Body of pancreas (tissue), 4 donors: ENCODE measurements at places on chromosomes 3 and 15. TPM values are rescaled to one million over a fixed set of nuclear protein-coding genes. Genes with fewer than 3 reads are reported as not detected.
A peak's percentile ranks its signal among the peaks of the same experiment; 100 is the strongest.

GRCh38 chr3:139122612-139123011, 77.9 kb upstream of the PRR23C start:
- DNase-seq = no peak

DNA sequence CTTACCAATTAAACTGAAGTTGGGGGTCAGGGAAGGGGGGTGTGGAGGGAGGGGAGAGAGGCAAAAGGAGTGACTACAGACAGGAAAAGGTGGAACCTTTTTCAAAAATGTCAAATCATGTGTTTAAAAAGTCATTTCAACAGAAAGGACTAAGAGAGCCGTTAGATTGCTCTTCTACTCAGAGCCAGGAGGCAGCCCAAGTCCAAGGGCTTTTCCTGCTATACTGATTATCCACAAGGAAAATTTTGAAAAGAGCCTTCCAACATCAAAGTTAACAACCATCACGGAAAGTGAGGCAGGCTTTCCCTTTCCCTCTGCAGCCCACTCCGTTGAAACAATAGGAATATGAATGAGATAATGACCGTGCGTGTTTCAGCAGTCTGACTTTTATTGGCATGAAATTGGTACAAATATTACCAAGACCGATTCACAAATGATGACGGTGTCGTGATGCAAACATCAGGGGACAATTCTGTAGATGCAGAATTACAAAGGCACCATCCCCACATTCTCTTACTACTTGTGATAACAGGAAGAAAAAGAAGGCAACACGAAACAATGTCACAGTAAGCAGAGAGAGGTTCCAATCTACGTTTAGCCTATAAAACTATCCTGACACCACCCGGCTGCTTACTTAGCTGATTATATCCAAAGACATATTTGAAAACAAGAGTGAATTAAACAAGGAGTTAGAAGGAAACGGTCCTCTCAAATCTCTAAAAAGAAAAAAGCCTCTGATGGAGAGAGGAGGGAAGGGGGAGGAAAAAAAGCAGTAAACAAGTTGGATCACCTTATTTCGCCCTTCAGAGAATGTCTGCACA, 453.7 kb downstream of the FOXP1 start:
- peak; percentile 41 for DNase-seq

DNA sequence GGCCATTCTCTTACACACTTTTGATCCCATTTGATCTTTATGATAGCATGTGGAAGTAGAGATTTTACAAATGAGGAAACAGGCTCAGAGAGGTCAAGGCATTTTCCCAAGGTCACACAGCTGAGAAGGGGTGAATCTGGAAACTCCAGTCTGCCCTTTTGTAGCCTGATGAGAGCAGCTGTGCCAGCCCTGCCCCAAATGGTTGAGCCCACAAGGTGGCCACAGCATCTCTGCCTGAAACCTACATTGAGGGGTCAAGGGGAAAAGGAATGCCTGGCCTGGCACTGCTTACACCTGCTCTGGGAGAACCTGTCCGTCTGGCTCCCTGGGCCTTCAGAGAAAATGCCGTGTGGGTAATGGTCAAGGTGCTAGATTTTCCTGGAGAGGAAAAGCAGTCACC, 200.2 kb upstream of the LINGO1 start:
- DNase-seq = no peak

- DNase-seq = no peak
These were observed 350.2 kb upstream of the POU1F1 start for GRCh38 chr3:87626546-87626945.

GRCh38 chr15:60682615-60683014, 203.7 kb upstream of the ICE2 start:
- DNase-seq = no peak

- peak; percentile 74 for DNase-seq
These were observed 5.2 kb upstream of the WNT7A start for GRCh38 chr3:13884851-13885703.

RTP3 gene
- total RNA-seq = not detected

AMIGO3 gene
- 2.1 TPM for total RNA-seq

PAQR5 gene
- 11.5 TPM for total RNA-seq
